ENCODE measurements at places on chromosomes 3 and 15.
A peak's percentile ranks its signal among the peaks of the same experiment; 100 is the strongest.

DNA sequence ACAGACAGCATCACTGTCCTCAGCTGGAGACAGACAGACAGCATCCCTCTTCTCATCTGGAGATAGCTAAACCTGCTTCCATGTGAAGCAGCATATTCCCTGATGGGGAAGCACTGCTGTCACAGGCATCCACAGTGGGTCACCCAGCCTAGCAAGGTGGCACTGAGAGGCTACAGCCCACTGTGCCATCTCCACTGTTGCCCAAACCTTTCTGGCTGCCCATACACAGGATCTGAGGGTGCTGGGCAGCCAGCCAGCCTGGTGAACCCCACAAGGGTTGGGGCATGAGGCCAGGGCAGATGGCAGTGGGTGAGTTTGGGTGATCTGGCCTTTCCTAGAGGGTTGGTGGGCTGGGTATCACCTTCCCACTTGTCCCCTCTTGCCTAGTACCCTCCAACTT is 11.7 kb downstream of the CHST13 start:
- no peak for DNase-seq

DNA sequence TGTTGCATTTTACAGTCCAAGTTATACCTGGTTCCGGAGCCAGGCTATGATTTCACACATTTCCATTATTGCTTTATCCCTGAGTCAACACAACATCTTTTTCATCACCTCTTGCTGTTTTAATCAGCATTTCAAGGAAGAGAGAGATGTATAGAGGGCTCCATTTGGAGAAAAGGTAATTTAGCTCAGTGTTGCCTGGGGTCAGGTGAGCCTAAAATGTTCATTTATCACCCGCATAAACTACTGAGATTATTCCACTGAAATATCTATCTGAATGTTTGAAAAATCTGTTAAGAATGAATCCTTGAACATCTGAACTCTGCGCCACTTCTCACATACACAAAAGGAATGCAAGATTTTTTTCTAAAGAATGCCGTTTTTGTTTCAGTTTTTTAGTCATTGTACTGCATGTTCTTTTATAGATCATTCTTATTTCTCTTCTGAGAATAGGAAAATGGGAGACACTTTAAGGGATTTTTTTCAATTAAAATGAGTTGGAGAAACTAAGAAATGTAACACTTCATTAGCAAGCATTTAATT is 51.5 kb upstream of the AGTR1 start:
- DNase-seq: no peak

DNA sequence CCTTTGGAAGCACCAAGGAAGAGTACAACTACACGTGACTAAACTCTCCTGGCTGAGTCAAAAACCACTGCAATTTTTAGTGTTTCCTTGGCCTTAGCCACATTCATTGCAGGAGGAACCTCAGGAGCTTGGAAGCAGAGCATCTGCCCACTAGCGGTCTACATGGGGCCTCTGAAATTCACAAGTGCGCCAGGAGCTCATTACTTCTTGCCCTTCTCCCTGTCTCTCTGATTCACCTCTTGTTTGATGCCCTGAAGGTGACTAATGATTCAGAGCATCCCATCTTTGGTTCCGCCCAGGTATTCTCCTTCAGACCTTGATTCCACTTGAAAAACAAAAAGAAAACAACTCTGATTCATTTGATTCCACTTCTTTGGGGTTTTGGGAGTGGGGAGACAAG is 201.1 kb upstream of the LPP start:
- DNase-seq: no peak

- DNase-seq: no peak
These were observed 31.6 kb downstream of the FILIP1L start for GRCh38 chr3:100082714-100083113.

DNA sequence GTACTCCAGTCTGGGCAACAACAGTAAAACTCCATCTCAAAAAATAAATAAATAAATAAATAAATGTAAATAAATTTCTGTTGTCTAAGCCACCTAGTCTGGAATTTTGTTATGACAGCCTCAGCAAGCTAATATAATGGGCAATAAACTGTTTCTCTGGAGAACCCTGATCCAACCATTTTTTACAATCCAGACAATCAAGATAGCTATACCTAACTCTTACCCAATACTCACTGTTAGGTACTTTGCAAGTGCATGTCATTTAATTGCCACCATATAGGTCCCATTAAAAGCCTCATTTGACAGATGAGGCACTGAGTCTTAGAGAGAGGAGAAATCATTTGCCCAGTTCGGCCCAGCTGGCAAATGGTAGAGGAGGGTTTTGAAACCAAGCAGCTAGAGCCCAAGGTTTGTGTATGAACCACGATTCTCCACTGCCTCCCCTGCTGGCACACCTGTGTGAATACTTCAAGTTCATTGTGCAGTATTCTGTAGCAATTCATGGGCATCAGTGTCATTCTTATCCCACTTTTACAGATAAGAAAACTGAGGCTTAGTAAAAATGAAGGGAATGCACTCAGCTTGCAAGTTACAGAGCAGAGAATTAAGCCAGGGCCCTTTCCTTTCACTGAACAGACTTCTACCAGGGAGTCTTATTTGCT is 107.0 kb upstream of the UBE2E1 start:
- no peak for DNase-seq

- DNase-seq: no peak
These were observed 20.0 kb downstream of the WNT5A start for GRCh38 chr3:55467099-55467498.

DNA sequence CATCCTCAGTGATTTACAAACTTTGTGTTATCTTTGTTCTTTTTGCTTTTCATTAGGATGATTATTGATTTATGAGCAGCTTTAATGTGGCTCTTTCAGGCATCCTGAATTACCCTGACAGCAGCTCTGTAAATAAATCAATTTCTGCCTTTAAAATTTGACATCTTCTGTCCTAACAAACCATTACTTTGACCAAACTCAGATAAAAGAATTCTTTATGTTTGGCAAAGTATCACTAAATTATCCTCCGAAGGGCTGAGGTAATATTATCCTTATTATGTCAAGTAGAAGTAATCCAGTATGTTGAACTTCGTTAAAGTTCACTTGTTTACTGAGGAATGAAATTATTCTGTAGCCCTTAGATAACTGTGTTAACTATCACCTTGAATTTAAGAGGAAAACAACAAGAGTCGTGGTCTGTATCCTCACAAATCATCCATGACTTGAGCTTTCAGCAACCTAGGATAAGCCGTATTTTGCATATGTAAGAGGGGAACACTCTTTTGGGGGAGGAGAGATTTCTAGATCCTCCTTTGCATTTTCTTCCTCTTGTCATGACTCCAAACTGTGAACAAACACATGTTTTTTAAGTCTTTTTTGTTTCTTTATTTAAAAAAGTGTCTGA is 173.2 kb upstream of the STAC start:
- DNase-seq: no peak

GRCh38 chr3:16309558-16309957 is 44.5 kb downstream of the OXNAD1 start:
- peak; percentile 48 for DNase-seq

DNA sequence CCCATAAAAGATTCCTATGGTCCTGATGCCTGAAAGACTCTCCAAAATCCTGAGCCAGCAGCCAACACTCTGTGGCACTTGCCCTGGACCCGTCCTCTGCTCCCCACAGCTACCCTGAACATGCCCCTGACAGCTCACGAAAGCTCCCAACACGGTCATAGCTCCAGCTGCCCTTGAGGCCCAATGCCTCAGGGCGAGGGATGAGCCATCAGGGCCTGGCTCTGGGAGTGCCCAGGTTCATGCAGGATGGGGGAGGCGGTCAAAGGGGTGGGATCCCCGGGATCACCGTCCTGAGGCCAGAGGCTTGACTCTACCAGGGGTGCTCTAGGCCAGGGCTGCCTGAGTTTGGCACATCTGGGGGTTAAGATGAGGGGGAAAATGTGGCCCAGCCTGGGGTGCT is 72.7 kb upstream of the RPL32 start:
- no peak for DNase-seq

DNA sequence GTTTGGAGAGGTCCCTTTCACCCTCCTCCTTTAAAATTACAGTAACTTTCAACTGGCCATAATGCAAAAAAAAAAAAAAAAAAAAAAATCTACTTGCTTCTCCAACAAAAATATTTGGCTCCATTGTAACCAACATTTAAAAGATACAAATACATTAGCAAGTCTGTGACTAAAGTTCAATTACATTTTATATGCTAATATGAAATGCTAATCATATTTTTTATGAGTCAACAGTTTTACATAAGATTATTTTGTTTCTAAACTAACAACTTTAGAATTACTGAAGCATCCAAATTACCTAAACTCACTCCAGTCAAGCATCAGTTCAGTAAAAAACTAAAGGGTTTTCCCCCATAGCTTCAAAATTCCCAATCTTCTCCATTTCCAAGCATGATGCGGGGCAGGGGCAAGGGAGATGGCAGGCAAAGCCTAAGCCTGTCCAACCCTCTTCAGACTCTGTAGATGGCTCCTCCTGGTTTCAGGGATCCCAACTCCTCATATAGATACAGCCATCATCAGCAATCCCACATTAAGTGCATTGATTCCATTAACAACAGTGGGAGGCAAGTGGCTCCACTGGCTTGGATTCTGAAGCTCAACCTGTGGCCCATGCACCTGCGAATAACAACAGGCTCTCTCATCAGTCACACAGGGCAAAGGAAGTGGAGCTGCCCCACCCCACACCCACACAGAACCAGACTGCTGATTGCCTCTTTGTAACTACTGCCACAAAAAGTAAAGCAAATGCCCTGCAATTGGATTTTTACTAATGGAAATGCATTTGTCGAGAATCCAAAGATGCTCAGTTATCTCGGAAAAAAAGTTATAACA is 15.0 kb downstream of the SFMBT1 start:
- DNase-seq: peak; percentile 50

Data from activated CD4-positive, alpha-beta T cell treated with anti-CD3 and anti-CD28 coated beads, Interleukin-2, amount 50 U/mL, for 4 hours (primary cell).